ENCODE measurements at places on chromosomes 1 and 21.

- no peak for DNase-seq
These were observed 212.1 kb upstream of the FMN2 start for GRCh38 chr1:239879321-239880170.

DNA sequence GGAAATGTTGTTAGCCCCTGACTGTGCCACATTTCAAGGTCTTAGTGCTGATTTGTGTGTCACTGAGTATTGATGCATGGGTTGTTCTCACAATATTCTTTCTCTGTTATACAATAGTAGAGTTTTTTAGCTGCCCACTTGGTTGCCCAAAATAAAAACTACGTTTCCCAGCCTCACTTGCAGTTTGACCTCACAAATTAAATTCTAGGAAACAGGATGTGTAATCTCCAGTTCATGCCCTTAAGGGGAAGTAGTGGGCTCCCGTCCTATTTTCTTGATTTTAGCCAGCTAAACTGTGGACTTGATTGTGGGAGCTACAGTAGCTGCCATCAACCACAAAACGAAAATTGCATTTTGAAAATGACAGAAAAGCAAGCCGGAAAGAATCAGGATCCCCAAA, 27.3 kb upstream of the LAMC1 start:
- DNase-seq, result no peak

- no peak for DNase-seq
These were observed 21.1 kb upstream of the CDK18 start for GRCh38 chr1:205483372-205483771.

GRCh38 chr1:167673265-167673664, 43.2 kb downstream of the RCSD1 start:
- DNase-seq, result no peak

DNA sequence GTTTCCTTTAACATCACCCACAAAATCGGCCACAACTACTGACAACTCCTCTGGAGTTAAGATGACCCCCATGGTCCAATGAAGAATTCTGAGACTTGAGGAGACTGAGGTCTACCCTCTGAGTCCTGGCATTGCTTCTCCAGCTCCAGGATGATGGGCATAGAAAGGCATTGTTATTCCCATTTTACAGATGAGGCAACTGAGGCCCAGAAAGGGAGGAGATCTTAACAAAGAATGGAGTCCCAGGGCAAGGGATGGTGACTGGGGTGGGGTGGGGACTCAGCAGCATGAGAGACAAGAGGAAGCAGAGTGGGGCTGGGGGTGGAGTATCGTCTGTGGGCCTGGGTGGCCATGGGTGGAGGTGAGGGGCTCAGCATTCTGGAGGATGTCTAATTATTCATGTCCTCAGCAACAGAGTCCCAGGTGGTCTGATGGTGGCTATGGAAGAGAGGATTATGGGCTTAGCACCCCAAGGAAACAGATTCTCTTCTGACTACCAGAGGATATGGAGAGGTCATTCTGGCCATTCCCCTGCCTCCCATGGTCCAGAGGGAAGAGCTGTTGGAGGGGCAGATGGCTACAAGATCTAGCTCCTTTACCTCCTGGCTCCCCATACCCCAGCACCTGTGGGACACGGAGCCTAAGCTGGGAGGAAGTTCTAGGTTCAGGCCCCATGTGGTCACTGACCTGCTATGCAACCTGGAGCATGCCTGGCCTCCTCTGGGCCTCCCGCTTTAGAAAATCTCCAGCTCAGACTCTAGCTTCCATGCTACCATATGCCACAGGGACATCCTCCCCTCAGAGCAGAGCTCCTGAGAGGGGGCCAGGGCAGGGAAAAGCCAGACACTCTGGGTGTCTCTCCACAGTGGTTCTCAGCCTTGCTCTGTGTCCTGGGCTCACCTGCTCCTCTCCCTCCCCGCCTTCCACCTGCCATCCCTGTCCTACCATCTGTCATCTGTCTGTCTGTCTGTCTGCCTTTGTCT, 37.4 kb upstream of the DMBX1 start:
- DNase-seq, result no peak

DNA sequence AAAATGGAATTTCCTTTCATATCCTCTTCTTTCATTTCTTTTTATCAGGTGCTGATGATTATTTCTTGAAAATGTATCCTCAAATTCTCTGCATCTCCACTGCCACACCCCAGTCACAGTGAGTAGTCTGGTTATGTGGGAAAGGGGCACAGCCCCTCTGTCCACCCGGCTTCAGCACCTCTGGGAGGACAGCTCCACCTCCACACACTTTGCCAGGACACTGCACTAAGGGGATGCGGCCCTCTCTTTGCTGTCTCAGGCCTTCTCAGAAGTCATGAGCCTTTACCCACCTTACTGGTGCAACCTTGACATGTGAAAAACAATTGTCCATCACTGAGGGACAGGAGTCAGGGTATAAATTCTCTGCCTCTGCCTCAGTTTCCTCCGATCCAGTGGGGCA, 433.1 kb downstream of the PCP4 start:
- DNase-seq, result peak; percentile 58

DNA sequence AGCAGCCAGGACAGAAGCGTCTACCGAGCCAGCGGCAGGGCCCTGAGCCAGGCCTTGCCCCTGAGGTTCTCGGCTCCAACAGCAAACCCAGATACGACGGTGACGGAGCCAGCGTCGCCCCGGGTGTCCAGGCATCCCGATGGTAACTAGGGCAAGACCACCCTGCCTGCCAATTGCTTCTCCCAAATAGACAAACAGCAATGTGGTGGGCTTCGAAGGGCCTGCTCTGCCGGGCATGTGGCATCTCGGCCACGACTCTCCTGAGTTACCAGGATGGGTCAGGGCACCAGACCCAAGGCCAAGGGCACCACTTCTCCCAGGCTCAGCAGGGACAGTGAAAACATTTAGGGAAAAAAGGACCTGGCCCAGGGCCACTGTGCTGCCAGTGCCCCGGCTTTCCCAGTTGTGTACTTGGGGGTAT, 3.2 kb upstream of the ACTRT2 start:
- no peak for DNase-seq

All from nephron progenitor cell (in vitro differentiated cells).